ENCODE measurements at places on chromosomes 2 and 18. TPM values are rescaled to one million over a fixed set of nuclear protein-coding genes. Genes with fewer than 3 reads are reported as not detected.

The TLX2 gene
- total RNA-seq: not detected

The TMEFF2 gene
- 0.05 TPM for total RNA-seq

The MAPK4 gene
- total RNA-seq: not detected

The C2orf66 gene
- 0.14 TPM for total RNA-seq

The ALPG gene
- total RNA-seq: 0.05 TPM

The ZNF385B gene
- not detected for total RNA-seq

The MC4R gene
- total RNA-seq: not detected

The DSG4 gene
- total RNA-seq: not detected

The EN1 gene
- not detected for total RNA-seq

The GAL3ST2 gene
- total RNA-seq: not detected

The LRRTM1 gene
- total RNA-seq: not detected

The NT5C1B gene
- total RNA-seq: not detected

The TBR1 gene
- not detected for total RNA-seq

The ZNF397 gene
- 10.1 TPM for total RNA-seq

All from dermis blood vessel endothelial cell (primary cell).